Brain microvascular endothelial cell (primary cell): ENCODE measurements at places on chromosomes 2 and 18.

DNA sequence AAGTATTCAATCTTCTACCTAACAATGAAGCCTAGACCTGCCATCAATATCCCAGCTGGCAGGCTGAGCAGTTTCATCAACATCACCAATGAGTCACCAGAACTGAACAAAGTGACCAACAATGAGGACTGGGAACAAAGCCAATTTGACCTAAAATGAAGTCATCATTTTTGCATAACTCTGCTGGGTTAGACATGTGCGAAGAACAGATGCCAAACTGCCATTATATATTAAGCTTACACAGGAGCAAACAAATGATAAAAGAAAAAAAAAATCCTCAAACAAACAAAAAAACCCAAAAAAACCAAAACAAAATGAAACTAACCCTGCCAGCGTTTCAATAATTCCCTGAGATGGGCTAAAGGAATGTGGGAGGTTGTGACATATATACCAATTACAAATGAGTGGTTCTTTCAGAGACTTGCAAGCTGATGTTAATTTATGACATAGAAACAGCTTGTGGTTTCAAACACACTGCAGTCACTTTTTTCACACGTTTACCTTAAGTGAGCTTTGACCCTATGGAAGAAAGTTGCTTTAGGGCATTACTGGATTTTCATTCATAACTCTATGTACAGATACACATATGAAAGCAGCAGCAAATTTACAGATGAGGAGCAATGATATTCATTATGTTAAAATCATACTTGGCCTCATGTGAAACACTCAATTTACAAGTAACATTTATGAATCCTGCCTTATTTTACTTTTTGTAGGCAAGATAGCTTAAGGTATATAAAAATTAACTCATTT lies 56.9 kb upstream of the CCDC141 start:
- DNase-seq, result peak; percentile 94

GRCh38 chr2:24287171-24287570 lies 73.2 kb downstream of the ITSN2 start:
- no peak for DNase-seq

DNA sequence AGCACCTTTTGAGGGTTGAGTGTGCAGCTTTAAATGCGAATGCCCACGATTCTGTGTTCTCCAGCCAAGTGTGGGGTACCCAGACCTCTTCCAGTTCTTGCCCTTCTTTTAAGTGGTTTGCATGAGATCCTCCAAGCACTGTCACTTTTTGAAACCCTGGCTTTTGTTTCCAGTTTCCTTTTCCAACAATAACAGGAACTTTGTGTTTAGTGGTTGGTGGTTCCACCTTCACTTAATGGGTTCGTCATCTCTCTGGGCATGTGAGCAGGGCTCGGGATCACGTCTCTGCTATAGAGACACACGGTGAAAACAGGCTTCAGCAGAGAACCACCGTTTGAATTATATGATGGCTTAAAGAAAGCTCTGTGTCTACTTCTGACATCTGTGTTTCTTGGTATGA lies 197.6 kb downstream of the LDLRAD4 start:
- no peak for DNase-seq

- no peak for DNase-seq
These were observed 6.0 kb downstream of the SLC4A3 start for GRCh38 chr2:219633276-219634065.

GRCh38 chr18:32167980-32168730 lies 21.7 kb upstream of the MEP1B start:
- no peak for DNase-seq
